ENCODE measurements at places on chromosomes 1 and 21.

- peak; percentile 86 for DNase-seq
These were observed 3.9 kb upstream of the ATP1B1 start for GRCh38 chr1:169102567-169102966.

- DNase-seq, result no peak
These were observed 15.6 kb downstream of the ZMPSTE24 start for GRCh38 chr1:40273547-40274166.

- DNase-seq, result no peak
These were observed 3.0 kb downstream of the GGPS1 start for GRCh38 chr1:235331401-235331800.

DNA sequence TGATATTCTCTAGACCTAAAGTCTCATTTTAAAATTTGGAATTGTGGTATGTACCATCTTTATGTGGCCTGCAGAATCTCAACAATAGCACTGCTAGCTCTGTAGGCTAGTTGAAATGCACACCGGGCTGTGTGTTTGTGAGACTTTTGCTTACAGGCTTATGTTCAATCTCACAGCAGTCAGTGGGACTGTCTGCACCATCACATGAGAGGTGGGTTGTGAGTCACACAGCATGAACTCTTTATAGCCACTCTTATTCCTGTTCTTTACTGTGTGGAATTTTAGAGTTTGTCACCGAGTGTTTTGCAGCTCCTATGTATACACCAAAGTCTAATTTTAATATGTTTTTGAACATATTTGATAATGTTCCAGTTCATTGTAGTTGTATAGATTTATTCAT lies 74.6 kb downstream of the RASAL2 start:
- DNase-seq, result peak; percentile 67

- no peak for DNase-seq
These were observed 35.5 kb downstream of the USH2A start for GRCh38 chr1:216387782-216388181.

- DNase-seq, result peak; percentile 3
These were observed 284.7 kb downstream of the CAMTA1 start for GRCh38 chr1:7069931-7070330.

- peak; percentile 47 for DNase-seq
These were observed 857.4 kb downstream of the USP25 start for GRCh38 chr21:16587141-16587581.

DNA sequence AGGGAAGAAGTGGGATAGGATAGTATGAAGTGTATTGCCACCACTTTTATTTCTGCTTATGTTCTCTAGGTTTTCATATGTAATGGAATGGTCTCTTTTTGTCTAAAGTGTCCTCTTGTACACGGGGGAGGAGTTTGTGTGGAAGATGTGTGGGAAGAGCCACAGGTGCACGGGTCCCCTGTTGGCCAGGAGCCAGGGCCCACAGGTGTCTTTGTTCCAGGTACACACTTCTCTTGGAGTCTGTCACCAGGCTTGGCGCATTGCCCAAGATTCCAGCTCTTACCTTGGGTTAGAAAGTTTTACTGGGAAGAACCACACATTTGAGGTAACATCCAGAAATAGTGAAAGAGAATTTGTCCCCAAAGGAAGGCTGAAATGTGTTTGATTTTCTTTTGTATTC lies 10.5 kb downstream of the TENT5C start:
- DNase-seq, result no peak

DNA sequence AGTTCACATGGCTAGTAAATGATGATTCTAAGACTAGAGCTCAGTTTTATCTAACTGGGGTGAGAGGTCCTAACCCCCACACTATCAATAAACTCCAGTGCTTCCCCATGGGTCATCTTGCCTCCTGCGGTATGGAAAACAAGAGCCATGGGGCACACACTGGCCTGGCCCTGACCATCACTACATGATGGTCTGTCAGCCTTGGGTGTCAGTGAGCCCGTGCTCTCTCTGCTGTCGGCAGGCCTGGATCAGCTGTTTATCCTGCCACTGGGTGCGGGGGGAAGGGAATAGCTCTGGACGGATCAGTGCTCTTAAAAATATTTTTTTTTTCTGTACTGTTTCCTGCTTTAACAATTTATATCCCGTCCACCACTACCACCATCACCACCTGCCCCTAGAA lies 255.0 kb upstream of the ADGRL2 start:
- DNase-seq, result no peak

DNA sequence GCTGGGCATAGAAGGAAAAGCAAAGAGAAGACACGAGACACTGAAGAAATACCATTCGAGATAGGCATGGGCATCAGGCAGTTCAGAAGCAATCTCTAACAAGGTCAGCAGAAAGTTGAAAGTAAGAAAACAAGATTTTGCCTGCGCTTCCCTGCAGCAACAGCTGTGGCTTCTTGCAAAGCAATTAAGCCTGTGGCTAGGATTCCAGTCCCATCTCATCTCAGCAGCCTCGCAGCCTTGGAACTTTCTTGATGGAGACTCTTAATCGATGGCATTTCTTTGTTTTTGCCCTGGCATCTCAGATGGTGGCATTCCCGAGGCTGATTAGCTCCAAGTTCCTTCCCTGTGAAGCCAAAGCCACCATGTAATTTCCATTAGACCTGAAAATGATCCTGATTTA lies 64.6 kb upstream of the SPAG17 start:
- no peak for DNase-seq

DNA sequence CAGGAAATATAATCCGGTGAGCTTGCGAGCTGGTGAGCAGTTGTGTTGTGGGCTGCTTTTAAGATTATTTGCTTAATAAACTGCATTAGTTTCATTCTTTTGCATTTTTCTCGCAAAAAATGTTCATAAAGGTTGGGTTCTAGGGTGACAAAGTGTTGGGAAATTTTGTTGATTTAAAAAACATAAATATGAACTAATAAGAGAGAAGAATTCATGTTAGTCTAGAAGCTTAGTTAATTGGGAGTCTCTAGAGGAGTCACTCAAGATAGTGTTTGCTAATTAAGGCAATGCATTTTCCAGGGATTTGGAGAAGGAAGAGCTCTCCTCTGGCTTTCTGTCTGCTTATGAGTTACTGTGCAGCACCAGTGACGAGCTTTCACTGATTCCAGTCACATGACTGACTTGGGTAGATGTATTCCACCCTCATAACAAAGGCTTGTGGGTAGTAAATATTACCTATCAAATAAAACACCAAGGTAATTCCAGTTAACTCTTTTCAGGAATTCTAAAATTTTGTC lies 417.0 kb downstream of the PTBP2 start:
- no peak for DNase-seq

GRCh38 chr1:48560116-48560515 lies 88.1 kb upstream of the SPATA6 start:
- DNase-seq, result no peak

- DNase-seq, result no peak
These were observed 126.1 kb downstream of the CD247 start for GRCh38 chr1:167392200-167392696.

- no peak for DNase-seq
These were observed 20.0 kb downstream of the MMEL1 start for GRCh38 chr1:2612591-2613365.

DNA sequence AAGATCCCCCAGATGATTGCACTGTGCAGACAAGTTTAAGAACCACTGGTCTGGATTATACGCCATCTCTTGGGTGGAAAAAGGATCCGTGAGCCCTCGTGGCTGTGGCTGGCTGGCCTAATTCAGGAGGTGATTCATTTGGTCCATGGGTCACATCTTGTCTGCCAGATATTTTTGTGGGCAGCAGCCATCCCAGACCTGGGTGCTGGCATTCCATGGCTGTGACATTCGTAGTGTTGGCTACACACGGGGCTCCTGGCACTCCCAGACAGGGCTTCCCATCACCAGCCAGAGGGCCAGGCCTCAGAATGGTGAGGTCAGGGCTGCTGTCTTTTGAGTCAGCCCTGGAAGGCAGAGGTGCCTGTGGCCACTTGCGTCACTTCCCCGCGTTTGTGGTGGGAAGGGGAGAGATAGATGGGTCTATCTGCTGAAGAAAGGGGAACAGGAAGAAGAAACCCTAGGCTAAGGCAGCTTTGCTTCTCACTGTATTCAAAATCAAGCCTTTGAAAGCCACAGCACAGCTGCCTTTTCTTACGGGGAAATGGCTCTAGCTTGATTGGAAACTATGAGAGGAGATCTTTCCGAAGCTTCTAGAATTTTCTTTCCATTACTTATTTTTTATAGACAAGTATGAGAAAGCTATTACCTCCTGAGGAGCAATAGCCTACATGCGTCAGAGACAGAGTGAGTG lies 32.4 kb downstream of the EIF2D start:
- DNase-seq, result peak; percentile 69

DNA sequence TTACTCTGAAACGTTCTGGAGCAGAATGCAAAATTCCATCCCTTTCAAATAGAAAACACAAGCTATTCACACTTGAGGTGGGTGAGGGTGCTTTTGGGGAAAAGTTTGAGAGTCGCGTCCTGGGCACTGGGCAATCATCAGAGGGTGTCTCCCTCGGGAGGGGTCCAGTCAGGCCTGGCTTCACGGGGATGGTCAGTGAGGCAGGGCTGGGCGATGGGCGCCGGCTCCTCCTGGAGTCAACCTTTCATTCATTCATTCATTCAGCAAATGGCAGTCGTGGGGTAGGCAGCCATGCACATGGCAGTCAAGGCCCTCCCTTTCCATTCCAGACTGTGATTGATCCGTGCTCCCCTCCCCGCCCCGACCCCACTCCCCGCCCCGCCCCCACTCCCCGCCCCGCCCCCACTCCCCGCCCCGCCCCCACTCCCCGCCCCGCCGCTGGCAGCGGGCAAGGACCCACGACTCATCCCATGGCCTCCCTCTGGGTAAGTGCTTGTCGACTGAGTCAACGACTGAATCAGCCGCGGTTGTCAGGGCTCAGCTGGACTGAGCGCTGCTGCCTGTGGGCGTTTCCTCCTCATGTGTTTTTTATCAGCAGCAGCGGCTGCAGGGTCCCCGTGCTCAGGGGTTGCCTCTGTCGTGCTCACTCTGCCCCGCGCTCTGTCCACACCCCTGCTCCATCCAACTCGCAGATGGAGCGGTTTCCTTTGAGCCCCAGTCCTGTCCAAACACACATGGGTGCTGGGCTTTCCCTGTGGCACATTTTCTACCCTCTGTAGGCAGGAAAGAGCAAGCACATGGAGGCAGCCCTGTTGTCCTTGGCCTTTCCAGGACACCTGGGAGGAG lies 12.5 kb upstream of the SPSB1 start:
- peak; percentile 93 for DNase-seq

DNA sequence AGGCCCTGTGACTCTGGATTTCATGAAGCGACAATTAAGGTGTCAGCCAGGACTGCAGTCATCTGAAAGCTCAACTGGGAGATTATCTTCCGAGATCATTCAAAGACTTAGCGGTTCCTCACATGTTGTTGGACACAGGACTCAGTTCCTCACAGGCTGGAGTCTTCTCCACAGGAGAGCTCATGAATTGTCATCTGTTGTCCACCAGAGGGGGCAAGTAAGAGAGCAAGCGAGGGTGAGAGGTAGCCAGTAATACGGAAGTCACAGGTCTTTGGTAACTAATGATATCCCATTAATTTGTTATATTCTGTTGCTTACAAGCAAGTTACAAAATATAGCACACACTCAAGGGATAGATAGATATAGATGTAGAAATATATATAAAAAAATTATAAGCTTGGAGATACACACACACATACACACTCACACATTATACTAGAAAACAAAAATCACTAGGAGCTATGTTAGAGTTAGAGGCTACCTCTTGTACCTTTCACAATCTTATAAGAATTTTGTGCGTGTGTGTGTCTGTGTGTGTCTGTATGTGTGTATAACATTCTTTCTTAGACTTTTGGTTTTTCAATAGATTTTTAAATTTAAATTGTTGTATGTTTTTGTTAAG lies 1695.3 kb downstream of the BRINP3 start:
- DNase-seq, result peak; percentile 40

DNA sequence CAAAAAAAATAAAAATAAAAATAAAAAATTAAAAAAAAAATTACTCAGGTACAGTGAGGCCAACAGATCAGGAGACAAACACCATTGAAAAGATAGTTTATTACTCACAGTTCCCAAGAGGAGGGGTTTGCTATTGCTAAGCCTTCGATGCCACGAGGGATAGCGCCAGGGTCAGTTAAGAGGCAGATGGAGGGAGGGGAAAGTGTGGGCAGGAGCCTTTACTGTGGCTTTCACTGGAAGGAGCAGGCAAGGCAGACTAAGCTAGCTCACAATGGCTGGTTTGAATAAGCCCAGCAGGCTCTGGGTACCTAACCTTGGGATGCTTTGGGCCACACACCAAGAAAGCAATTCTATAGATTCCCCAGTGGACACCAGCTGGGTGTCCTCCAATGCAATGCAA lies 12.7 kb upstream of the RNF187 start:
- DNase-seq, result no peak

GRCh38 chr21:37000381-37000780 lies 6.1 kb upstream of the RIPPLY3 start:
- DNase-seq, result peak; percentile 11

DNA sequence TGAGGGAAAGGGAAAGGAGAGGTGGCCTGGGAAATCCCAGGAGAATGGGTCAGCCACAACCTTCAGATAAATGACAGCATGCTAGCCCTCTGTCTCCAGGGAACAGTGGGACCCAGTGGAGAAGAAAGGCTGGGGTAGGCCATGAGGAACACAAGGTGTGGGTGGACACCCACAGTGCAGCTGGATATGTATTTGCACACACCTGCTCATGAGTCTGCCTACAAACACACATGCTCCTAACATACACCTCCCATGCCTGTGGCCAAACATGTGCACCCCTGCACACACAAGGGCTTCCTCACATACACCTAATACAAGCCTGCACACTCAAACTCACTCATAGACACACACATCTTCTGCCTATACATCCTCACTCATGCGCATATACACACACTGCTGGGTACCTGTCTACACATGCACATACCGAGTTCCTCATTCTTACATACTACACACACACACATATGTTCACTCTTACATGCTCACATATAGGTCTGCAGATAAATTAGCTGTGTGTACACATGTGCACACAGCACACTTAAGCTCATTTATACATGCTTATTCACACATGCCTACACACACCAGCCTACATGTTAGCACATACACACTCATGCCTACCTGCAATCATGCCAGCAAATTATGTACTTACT lies 3.6 kb downstream of the C1orf216 start:
- DNase-seq, result no peak

GRCh38 chr1:37634244-37634991 lies at the start of gene RSPO1:
RSPO1 (minus strand) TSS chr1:37634892; CDS start chr1:37629661, 5,231 bp downstream.
- no peak for DNase-seq

GRCh38 chr1:61561666-61562065 lies 163.3 kb downstream of the TM2D1 start:
- peak; percentile 11 for DNase-seq

DNA sequence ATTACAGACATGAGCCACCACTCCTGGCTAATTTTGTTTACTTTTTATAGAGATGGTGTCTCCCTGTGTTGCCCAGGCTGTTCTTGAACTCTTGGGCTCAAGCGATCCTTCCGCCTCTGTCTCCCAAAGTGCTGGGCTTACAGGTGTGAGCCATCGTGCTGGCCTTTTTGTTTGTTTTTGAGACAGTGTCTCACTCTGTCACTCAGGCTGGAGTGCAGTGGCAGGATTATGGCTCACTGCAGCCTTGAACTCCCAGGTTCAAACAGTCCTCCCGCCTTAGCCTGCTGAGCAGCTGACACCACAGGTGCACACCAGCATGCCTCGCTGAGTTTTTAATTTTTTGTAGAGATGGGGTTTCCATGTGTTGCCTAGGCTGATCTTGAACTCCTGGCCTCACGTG lies 49.1 kb downstream of the ADARB1 start:
- no peak for DNase-seq
